ENCODE measurements at places on chromosomes 3 and 15.
A peak's percentile ranks its signal among the peaks of the same experiment; 100 is the strongest.

DNA sequence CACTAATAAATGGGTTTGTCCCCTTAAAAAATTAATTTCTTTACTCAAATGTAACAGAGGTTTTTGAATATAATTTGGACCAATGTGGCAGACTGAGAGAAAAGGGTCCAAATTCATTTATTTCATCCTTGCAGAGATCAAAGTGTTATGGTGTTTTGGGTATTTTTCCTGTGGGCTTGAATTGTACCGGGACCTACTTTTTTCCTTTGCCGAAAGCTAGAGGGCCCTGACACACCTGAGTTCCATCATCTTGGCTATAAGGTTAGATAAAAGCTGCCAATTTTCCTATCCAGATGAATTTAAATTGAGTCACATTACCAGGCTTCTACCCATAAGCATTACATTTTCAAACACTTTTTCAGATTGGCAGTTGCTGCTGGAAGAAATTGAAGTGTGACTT lies 908 bp downstream of the CCNB2 start:
- no peak for DNase-seq

DNA sequence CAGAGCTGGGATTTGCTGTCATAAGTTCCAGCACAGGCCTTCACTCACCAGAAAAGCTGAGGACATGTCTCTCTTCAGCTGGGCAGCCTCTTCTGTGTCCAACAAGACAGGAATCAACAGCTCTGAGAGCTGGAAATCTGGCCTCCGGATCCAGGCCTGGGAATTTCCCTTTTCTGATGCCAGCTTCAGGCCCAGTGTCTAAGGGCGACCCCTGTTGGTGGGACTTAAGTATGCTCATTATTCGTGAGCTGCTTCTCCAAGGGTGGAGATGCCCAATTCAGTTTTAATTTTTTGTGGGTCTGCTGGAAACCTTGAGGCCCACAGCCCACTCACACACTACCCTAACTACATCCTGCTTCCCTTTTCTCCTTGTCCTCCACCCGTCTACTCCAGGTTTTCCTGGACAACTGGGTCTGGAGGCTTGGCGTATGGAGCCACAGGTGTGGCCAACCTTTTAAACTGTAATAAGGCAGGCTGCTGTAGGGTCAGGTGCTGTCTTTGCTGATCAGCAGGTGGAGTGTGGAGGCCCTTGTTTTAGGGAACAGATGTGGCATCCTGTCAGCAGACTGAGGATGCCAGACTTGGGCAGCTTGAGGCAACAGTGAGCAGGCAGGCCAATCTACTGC lies 2.6 kb upstream of the CEMIP start:
- DNase-seq = peak; percentile 60

DNA sequence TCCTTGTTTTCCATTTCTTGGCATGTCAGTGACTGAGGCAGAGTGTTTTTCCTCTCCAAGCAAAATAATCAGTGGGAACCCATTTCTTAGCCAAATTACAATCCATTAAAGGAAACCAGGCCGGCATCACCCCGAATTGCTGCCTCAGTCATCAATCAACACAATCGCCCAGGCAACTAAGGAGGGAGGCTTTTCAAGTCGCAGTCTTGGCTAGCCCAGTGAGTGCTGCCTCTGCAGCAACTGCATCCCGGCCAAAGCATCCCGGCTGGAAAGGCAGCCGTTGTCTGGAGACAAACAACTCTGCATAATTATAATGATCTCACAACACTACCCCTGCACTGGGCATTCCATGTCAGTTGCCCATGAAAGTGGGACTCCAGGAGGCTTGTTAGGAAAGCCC lies 213.5 kb upstream of the PRICKLE2 start:
- no peak for DNase-seq

DNA sequence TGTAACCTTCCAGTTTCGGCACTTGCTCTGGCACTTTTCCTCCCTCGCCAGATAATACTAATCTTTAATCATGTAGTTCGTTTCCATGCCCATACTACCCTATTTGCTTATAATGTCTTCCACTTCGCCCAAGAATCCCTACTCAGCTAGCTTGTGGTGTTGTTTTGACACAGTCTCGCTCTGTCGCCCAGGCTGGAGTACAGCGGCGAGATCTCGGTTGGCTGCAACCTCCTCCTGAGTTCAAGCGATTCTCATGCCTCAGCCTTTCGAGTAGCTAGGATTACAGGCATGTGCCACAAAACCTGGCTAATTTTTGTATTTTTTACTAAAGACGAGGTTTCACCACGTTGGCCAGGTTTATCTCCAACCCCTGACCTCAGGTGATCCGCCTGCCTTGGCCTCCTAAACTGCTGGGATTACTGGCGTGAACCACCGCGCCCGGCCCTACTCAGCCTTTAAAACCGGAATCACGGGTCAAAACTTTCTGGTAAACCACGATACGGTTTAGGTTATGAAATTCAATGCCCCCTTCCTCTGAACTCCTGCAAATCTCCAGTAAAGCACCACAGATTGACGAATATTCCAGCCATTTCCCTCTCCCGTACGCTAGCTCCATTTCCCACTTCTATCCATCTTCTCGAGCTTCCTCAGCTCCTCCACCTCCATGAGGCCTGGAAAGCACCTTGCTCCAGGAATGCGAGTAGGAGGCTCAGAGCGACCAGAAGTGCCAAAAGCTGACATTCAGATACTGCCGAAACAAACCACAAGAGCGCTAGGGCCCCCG lies 878 bp upstream of the RAD51 start:
- no peak for DNase-seq

- no peak for DNase-seq
Observed at GRCh38 chr15:62297522-62297921, 132.4 kb upstream of the C2CD4B start.

GRCh38 chr3:161939918-161940620 lies 443.5 kb downstream of the OTOL1 start:
- no peak for DNase-seq
